ENCODE measurements at places on chromosomes 6 and 20. TPM values are rescaled to one million over a fixed set of nuclear protein-coding genes. Genes with fewer than 3 reads are reported as not detected.

- peak; percentile 89 for DNase-seq
Observed at GRCh38 chr20:43726811-43727338, at the start of gene GTSF1L. Gene GTSF1L, minus strand, starts transcription at chr20:43727002. Its CDS starts 308 bp downstream, at chr20:43726694.

GRCh38 chr20:39645131-39645530, 683.0 kb downstream of the DHX35 start:
- no peak for DNase-seq

DNA sequence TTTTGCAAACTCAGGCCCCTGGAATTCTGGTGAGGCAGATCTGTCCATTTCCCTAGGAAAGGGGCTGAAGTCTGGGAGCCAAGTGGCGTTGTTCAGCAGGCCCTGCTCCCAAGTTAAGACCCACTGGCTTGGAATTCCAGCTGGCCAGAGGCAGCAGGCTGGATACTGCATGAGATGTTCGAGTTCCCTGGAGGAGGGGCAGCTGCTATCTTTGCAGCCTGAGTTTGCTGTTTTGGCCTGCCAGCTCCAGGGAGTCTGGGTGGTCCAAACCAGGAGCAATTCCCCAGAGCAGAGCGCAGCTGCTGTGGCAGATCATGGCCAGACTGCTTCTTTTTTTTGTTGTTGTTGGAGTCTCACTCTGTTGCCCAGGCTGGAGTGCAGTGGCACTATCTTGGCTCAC, 18.2 kb upstream of the PGK2 start:
- DNase-seq, result no peak

GRCh38 chr6:73565767-73566485, 45.1 kb upstream of the EEF1A1 start:
- no peak for DNase-seq

The EDN3 gene
- not detected for total RNA-seq

The RPP40 gene
- 53.4 TPM for total RNA-seq

The MYL9 gene
- 83.7 TPM for total RNA-seq

The PHACTR1 gene
- 11.0 TPM for total RNA-seq

The NEURL2 gene
- total RNA-seq, result 5.4 TPM
